ENCODE measurements at places on chromosomes 1 and 21.
A peak's percentile ranks its signal among the peaks of the same experiment; 100 is the strongest.

- DNase-seq, result no peak
Measured at GRCh38 chr1:86197206-86197855, 40.8 kb upstream of the COL24A1 start.

DNA sequence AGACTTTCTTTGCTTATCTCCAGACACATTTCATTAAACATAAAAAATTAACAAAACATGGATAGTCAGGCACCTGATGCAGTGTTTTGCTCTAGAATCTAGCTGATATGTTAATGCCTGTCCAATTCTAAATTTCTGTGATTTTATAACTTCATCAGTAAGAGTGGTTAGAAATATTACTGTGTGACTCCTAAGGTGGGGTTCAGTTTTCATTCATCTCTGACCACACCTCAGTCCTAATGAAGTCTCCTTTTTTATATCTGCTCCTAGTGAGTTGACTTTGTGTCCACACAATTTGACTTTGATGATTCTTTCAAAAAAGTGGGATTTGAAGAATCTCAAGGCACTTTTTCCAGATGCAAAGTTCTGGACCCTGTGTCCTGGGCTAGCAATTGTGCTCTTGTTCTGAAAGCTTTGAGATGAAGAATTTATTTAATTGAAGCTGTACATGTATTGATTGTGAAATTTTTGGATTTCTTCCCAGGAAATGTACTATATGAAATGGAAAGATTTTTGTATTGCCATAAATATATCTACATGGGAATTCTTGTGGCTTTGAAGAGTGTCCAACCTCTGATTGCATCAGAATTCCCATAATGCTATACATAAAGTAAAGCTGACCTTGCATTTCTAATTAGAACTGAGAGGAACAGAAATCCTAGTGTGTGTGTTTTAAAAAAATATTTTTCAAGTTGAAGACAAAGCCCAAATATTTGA lies 111.2 kb downstream of the GIPC2 start:
- no peak for DNase-seq

DNA sequence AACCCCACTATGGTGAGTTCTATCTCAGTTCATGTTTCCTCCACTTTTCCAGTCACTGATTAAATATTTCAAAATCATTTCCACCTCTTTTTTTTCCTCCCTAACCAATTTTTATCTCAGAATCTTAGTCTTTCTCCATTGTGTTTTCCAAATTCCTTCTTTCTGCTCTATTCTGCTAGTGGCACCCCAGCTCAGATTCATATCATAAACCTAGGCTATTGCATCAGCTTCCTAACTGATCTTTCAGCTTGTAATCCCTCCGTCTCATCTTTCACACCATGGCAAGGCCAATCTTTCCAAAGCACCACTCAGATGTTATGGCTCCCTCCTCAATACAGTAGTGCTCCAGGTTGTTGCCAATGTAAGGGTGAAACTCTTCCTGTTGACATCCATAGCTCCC lies 631.9 kb downstream of the PLPP3 start:
- no peak for DNase-seq

DNA sequence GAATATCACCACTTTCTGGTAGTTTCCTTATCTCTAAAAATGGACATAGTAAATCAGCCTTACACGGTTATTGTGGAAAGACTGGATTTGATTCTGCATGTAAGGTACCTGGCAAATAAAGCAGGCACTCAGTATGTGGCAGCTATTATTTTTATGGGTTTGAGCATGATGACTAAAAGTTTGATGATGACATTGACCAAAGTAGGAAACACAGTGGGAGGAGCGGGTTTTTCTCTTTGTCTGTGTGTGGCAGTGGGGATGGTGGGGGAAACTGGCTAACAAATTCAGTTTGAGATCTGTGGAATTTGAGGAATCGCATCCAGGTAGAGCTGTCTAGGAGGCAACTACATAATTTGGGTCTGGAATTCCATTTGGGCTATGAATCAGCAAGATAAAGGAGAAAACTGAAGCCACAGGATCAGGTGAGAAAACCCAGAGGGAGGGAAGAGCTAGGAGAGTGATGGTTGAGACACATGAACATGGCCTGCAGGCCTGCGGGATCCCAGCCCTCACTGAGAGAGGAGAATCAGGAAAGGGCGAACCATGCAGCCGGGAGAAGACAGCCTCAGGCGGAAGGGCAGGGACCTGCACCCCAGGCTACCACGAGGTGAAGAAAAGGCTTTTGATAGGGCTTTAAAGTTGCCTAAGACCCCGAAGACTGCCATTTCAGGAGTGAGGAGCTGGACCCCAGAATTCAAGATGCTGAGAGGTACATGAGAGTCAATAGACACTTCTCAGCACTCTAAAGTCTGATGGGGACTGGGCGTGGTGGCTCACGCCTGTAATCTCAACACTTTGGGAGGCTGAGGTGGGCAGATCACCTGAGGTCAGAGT lies 52.2 kb downstream of the MEF2D start:
- DNase-seq, result no peak

GRCh38 chr1:48055876-48056764 lies 58.9 kb upstream of the TRABD2B start:
- no peak for DNase-seq

GRCh38 chr1:41461790-41462679 lies 22.4 kb downstream of the EDN2 start:
- DNase-seq, result no peak

DNA sequence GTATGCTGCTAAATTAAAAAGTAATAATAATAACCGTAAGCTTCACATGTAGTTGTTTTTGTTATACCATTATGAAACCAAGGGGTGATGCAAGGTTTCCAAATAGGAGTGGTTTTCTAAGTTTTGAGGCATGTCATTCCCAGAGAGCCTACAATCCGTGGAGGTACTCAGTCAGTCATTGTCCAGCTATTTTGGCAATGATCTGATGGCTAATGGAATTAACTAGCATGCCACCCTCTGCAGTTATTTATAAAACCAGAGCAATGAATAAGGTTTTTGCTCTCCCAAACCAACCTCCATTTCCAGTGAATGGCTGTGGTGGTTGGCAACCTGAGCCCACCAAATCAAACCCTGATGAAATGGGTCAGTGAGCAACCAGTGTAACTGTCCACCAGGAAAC lies 106.4 kb downstream of the TBX15 start:
- no peak for DNase-seq

- no peak for DNase-seq
Measured at GRCh38 chr1:31503570-31503969, 72.7 kb upstream of the TINAGL1 start.

GRCh38 chr1:167617153-167618147 lies 12.6 kb upstream of the RCSD1 start:
- DNase-seq, result no peak

GRCh38 chr1:247324923-247325322 lies 6.7 kb downstream of the ZNF496 start:
- DNase-seq, result no peak

DNA sequence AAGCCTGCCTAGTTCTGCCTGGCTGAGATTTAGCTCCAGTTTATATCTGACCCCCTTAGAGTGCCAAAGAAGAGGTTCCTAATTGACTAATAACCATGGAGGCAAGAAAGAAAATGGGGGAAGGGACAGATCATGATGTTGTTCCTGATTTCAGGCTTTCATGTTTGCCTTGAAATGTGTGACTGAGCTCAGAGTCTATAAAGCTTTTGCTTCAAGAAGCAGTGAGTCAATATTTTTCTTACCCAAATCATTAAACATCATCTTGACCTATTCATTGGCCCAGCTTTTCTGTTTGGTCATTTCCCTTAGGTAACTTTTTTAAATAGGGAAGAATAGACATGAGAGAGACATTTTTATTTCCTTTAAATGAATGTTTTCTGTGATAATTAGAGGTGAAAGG lies 55.9 kb downstream of the HHAT start:
- DNase-seq, result no peak

DNA sequence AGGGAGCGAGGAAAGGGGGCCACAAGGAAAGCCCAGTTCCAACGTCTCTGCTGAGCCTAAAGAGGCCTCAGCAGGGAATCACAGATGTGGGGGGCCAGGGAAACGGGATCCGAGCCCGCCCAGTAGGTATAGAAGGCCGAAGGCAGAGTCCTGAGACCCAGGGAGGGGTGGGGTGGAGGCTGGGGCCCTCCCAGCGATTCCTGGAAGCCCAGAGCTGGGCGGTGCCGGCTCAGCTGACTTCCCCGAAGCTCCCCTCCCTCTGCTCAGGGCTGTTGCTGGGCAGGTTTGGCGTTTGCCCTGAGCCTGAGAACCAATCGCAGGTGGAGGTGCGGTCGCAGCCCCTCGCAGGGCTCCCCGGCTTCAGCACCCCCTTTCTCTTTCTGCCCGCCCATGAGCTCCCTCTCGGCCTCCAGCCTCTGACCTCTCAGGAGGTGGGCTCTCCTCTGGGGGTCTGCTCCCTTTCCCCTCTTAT lies 12.8 kb downstream of the ADAMTSL4 start:
- DNase-seq, result peak; percentile 26

- DNase-seq, result no peak
Measured at GRCh38 chr1:116224561-116224960, 113.4 kb downstream of the MAB21L3 start.

DNA sequence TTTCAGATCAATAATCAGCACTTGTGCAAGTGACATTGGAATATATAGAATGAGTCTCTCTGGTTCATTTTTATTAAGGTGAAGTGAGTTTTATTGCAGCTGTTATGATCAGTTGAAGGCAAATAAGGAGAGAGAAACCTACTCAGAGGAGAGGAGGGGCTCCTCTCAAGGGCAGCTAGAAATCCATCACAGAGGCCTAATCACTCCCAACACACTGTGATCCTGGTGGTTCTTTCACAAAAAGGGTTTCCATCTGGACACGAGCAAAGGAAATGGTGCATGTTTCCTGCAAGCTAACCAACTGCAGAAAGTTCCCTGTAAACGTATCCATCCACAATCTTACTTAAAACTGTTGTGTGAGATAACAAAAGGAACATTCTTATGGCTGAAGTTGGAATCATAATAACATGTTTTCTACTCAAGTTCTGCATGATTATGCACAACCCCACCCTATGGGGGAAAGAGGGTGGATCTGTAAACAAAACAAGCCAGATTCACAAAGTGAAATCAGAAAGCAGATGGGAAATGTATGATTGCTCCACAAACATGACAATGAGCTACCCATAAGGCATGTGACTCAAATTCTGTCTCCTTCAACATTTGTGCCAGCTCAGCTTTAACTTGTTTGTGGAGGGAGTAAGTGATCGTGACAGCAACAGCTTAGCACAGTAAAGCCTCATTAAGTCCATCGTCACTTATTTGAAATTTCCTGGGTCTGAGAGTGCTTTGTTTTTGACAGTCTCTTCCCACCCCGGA lies 141.2 kb upstream of the ST6GALNAC5 start:
- no peak for DNase-seq

GRCh38 chr1:27552911-27553420 lies 51.0 kb downstream of the AHDC1 start:
- DNase-seq, result no peak

DNA sequence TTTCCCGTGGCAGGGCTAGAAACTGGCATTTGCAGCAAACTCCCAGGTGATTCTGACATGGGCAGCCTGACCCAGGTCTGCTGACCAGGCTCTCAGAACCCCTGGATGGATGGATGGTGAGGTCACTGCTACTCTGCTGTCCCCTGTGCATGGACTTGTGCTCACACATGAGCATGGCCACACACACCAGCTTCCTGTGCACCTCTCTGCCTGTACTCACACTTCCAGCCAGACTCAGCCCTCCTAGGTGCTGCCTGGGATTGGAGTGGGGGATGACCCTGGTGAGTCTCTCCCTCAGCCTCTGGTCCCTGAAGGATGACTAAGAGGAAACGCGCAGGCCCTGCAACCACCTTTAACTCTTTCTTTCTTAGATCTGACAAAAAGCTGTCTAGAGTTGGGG lies 361.1 kb downstream of the HHAT start:
- no peak for DNase-seq

- no peak for DNase-seq
Measured at GRCh38 chr1:29703596-29704370, 467.5 kb downstream of the PTPRU start.

DNA sequence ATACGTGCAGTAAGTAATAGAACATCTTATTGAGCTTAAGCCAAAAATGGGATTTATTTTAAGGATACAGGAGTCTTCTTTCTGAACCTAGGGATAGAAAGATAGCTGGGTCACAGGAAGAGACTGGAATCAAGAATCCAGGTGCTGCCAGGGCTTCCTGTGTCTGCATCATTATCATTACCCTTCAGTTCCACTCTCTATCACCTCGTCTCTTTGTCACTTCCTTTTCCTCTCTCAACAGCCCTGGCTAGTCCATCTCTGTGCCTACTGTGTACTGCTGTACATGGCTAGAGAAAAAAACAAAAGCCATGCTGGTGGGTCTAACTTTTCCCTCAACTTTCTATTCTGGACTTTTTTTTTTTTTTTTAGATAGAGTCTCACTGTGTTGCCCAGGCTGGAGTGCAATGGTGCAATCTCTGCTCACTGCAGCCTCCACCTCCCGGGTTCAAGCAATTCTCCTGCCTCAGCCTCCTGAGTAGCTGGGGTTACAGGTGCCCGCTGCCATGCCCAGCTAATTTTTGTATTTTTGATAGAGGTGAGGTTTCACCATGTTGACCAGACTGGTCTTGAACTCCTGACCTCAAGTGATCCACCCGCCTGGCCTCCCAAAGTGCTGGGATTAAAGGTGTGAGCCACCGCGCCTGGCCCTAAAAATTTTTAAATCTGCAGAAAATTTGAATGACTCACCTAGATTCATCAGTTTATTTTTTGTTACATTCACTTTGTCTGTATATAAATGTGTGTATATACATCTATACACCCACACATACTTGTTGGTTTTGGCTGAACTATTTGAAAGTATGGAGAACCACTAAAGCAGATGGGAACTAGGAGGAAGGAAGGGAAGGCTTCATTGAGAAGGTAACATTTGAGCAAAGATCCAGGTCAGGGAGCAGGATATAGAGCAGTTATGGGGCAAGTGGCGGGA lies 31.9 kb downstream of the UBE4B start:
- DNase-seq, result no peak

DNA sequence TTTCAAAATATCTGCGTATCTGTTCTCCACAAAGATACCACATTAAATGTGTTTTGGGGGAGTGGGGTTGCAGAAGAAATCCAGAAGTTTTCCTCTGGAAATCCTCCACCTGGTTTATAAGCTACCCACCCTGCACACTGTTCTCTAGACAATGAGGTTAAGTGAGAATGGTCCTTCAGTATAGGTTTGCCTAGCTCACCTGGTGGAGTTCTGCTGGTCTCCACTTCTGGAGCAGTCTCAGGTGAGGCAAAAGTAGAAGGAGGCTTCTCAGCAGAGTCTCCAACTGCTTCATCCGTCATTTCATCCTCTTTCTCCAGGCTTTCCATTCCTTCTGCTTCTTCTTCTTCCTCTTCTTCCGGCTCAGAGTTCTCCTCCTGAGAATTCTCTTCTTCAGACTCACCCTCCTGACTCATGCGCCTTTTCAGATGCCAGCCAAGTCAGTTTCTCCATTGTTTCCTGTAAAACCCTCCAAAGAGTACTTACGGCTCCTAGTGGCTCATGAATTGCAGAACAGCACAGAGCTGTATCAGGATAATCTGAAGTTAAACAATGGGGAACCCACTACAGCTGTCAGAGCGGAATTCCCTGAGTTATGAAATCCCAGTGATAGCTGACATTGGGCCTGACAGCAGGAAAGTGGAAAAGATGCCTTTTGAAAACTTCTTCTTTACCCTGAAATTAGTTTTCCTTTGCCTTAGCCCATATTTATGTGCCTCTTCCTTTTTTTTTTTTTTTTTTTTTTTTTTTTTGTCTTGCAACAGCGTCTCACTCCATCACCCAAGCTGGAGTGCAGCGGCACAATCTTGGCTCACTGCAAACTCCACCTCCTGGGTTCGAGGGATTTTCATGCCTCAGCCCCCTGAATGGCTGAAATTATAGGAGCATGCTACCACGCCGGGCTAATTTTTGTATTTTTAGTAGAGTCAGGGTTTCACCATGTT lies 38.5 kb downstream of the MSTO1 start:
- DNase-seq, result no peak

- DNase-seq, result no peak
Measured at GRCh38 chr1:21534674-21535378, 25.6 kb downstream of the ALPL start.

GRCh38 chr1:229094476-229095311 lies 176.2 kb upstream of the RAB4A start:
- DNase-seq, result no peak

Measured in cerebellar nuclear complex (tissue), 1 donor.